Left lung (tissue), 14 donors: ENCODE measurements at places on chromosomes 5 and 9.

DNA sequence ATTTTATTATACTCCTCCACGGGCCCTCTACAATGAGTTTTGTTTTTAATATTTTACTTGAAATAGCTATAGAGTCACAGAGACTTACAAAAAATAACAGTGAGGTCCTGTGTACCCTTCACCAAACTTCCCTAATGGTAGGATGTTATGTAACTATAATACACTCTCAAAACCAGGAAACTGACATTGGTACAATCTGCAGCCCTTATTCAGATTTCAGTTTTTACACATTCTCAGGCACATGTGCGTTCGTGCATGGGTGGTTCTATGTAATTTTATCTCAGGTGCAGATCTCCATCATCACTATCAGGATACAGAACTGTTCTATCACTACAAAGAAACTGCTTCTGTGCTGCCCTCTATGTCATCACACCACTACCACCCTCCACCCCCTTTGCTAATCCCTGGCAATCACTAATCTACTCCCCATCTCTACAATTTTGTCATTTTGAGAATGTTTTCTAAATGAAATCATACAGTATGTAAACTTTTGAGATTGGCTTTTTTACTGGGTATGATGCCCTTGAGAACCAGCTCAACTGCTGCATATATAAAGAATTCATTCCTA, 16.4 kb downstream of the RAB14 start:
- no peak for DNase-seq

- no peak for DNase-seq
Observed at GRCh38 chr5:32297181-32298058, 15.3 kb downstream of the MTMR12 start.

DNA sequence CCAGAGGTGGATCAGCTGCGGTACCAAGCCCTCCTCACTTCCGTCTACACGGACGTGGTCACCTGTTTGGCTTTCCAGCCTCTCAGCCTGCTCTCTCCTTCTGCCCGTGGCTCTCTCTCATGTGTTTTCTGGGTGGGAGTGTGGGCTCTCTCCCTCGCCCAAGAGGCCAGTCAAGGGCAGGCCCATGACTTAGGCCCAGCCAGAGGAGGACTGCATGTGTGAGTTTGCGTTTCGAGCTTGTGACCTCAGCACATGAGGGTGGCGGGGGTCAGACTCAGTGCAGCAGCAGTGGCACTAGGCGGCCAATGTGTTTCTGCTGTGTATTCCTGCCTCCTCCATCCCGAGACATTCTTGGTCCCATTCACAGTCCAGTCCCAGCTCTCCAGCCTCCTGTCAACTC, 82.5 kb upstream of the SMIM23 start:
- DNase-seq = no peak

DNA sequence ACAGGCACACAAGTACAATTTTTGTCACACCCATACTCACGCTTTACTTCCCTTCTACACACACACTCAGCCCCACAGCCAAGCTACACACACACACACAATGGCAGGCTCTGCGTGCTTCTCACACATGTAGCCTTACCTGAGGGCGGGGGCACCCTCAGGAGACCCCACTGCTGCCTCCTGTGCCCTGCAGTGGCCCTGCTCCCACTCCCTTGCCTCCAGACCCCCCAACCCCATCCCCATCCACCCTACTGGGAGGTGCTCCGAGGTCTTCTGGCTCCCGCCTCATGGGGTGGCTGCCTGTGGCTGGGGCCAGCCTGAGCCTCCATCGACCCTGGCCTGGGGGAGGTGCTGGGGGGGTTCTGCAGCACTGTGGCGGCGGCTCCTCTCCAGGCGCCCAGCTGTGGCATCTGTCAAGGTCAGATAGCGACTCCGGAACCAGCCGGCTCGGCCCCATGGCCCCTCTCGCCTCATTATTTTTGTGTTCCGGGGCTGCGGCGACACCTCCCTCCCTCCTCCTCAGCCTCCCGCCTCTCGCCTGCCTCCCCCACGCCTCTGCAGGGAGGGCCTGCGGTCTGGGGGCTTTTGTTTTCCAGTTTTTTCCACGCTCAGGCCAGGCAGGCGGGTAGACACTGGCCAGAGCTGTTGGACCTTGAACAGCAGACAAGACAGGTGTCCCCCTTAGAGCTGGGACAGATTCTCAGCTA, 21.7 kb downstream of the CXXC5 start:
- no peak for DNase-seq

GRCh38 chr5:163567811-163568210, 62.4 kb downstream of the MAT2B start:
- no peak for DNase-seq

GRCh38 chr5:58156973-58157701, 302.7 kb downstream of the PLK2 start:
- no peak for DNase-seq

GRCh38 chr5:90141984-90142383, 267.6 kb downstream of the CETN3 start:
- DNase-seq = no peak

DNA sequence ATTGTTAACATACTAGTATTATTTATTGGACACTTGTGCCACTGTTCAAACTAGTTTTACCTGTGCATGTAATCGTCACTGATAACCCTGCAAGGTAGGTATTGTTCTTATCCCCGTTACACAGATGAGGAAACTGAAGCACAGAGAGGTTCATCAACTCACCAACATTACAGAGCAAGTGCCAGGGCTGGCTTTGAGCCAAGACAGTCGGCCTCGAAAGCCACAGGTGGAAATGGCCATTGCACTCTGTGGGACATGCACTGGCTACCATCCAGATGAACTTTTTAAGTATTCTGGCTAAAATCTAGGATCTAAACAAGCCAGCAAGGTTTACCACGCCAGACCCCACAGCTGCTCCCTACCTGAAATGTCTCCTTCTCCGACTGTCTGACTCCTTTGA, 57.9 kb downstream of the TEX10 start:
- no peak for DNase-seq

GRCh38 chr5:173613433-173614159, 2.9 kb downstream of the BOD1 start:
- DNase-seq = no peak

- DNase-seq = no peak
Observed at GRCh38 chr9:127971357-127972235, 9.2 kb downstream of the EEIG1 start.

- DNase-seq = no peak
Observed at GRCh38 chr5:80793354-80793753, 138.6 kb upstream of the DHFR start.

DNA sequence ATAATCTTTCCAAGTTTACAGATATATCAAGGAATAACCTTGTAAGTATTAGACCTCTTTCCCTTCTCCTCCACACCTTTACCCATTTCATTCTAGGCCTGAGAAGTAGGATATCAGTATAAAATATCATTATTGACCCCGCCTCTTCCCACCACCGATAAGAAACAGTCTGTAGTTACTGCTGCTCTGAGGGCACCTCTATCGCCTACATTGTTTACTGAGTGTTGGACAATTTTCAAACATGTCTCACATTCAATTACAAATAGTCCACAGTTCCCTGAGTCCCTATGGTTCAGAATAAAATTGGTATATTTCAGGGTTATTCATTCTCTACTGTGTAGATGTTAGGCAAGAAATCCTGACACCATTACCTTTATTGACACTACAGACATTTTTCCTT, 73.4 kb downstream of the TEK start:
- DNase-seq = no peak

- DNase-seq = no peak
Observed at GRCh38 chr5:56055287-56055686, 60.5 kb upstream of the IL6ST start.

- DNase-seq = no peak
Observed at GRCh38 chr5:128905568-128906110, 59.6 kb upstream of the SLC27A6 start.

DNA sequence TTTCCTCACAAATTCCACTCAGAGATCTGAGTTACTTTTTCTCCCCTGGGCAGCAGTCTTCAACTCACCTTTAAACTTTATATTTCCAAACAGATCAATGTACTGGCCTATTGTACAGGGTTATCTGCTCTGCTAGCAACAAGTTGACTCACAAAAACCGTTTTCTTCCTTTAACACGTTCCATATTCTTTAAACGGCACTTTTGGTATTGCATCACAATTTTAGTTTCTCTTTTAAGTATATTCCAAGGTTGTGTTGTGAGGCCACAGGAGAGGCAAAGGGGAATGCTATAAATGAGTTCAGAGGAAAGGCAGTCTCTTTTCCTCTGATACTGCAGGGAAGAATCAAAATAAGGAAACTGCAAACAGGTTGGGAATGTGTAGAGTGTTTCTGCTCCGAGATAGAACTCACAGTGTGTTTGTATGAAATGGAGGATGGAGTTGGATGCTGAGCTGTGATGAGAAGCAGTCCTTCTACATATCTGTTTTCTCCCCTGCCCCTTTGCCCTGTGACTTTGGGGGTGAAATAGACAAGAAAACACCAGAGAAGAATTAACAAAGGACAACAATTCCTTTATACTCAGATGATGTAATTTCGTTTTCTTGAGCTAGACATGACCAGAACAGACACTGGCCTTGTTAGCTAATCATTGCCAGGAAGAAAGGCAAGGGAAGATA, 9.9 kb upstream of the ALDOB start:
- DNase-seq = no peak

DNA sequence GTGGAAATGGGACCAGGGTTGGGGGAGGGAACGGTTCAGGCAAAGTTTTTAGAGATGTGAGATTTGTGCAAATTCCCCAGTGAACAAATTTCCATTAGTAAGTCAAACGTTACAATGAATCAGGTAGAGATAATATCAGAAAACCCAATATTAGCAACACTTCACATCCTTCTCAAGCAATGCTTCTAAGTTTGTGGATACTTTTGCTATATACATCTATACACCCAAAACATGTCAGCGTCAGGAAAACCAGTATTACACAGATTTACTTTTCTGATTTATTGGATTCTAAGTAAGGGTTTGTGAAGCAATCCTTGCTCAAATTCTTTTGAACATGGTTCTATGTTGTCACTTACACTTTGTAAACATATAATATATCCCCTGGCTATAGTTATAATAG, 6.5 kb downstream of the ALDH1A1 start:
- DNase-seq = no peak

DNA sequence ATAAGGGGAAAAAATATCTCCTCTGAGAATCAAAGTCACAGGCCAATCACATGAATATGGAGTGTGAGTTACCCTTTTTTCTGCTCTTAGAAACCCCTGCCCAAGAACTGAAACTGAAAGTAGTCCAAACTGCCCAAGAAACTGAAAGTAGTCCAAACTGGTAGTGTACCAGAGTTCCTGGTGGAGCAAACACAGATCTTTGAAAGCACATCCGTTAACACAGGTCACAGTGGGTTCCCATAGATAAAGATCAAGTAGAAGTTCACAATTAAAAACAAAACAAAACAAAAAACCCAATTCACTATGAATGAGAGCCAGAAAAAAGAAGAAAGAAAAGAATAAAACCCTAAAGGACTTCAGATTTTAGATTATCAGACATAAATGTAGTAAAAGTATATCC, 332.4 kb upstream of the EFNA5 start:
- peak; percentile 30 for DNase-seq

DNA sequence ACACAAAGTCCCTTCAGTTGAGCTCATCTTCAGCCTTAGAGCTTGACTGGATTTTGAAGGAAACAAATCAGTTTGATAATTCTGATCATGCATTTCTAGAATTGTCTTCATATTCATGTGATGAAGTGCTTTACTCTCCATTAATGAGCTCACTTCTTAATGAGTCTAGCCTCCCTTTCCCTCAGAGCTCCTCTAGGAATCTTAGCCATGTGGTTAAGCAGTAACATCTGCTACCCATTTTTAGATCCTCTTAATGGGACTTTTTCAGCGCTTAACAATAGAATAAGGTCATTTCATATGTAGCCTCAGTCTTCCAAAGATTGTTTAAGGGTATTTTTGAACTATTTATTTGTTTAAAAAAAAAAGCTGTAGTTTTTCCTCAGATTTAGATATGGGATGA, 36.9 kb upstream of the LURAP1L start:
- no peak for DNase-seq
